ENCODE measurements at places on chromosomes 5 and 9.

DNA sequence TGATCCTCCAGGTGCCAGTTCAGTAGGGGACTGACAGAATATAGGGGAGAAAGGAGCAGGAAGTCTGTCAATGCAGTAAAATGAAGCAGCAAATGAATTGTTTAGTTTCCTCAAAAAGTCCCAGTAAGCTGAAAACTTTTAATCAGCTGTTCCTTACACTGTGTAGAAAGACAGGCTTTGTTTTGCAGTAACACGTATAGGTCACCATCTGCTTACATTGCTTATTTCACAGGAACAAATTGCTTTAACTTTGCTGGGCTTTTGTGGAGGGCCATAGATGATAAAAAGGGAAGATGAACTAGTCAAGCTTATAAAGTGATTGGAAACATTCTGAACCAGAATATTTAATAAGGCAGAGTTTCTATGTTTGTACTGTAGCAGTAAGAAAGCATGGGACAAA lies 331.3 kb upstream of the RFX3 start:
- no peak for DNase-seq

DNA sequence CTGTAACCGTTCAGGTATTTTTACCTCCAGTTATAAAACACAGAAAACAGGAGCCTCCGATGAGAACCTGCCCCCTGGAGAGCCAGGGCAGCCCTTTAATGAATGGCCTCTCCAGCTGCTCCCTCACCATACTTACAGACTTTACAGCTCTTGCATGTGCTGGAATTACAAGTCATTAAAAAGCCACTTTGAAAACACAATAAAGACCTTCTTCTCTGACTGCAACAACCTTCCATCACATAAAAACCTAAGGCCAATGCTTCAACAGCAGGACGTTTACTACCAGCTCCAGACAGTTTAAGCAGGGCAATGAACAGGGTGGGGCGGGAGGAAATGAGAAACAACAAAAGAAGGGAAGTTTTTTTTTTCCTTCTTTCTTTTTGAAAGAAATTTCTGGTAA lies 213.8 kb downstream of the MLLT3 start:
- no peak for DNase-seq

- DNase-seq = no peak
Observed at GRCh38 chr5:166672431-166672830, 1619.0 kb upstream of the WWC1 start.

GRCh38 chr9:28774433-28775235 lies 1201.4 kb upstream of the C9orf72 start:
- DNase-seq = no peak

- no peak for DNase-seq
Observed at GRCh38 chr9:113160571-113160970, 9.8 kb downstream of the SLC31A2 start.

DNA sequence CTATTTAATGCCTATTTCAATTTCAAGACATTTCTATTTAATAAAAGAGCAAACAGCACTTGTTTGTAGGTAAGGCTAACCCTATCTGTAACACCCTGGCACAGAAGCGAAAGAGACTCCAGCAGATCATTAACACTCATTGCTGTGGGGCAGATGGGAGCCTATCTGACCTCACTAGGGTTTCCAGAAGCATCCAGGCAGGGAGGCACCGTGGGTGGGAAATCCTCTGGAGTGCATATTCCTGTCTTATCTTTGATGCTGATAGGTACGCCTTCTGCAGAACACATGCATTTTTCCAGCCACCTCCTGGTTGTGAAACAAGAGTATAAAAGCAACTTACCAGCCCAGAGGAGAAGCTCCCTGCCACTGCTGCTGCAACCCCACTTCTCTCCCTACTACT lies 233.7 kb downstream of the GLIS3 start:
- no peak for DNase-seq

DNA sequence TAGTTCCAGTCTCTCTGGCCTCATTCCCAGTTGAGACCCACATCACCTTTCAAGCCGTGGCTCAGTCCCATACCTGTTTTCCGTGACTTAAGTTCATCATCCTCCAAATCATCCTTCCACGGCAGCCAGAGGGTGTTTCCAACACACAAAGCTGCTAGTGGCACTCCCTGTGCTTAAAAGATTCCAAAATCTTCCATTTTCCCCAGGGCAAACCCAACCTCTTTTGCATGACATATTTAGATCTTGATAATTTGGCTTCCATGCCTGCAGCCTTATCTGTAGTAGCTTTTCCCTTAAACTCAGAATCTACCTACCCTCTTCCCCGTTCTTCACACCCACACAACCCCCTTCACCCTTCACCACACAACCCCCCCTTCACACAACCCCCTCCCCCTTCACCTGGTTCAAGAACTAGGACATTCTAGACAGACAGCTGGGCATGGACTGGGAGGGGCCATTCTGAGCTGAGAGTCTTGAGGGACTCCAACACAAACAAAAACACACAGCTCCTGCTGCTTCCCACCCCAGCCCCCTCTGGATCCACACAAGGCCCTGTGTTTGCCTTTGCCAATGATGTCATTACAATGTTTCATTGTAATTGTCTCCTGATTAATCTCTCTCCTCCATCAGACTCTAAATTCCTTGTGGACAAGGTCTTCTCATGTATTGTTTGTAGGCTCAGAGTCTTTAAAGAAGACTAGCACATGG lies 268.2 kb downstream of the SH3GL2 start:
- no peak for DNase-seq

DNA sequence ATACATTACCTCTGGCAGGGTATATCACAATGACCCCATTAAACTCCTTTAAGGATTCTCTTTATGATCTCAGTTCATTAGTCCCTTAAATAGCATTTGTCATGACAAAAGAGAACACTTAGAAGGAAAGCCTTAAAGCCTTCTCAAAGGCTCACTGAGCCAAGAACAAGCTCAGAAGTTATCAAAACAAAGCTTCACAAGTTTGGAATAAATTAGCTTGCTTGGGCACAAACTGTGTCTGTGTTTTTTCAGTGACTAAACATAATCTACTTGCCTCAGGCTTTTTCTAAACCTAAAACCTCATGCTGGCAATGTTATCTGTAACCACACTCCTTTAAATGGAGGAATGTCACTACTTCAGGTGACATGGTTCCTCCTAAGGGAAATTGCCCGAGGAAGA lies 1114.9 kb upstream of the C9orf72 start:
- no peak for DNase-seq

DNA sequence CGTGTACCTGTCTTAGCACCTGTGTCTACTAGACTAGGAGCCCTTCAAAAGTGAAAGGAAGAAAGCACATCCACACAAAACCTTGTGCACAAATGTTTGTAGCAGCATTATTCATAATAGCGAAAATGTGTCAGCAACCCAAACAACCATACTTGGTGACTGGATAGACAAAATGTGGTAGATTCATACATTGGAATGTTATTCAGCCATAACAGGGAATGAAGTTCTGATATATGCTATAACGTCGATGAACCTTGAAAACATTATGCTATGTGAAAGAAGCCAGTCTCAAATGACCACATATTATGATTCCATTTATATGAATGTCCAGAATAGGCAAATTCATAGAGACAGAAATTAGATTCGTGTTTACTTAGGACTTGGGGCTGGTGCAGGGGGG lies 57.8 kb upstream of the LARP1 start:
- no peak for DNase-seq

- no peak for DNase-seq
Observed at GRCh38 chr9:132164604-132165362, 2.9 kb downstream of the NTNG2 start.

- DNase-seq = no peak
Observed at GRCh38 chr5:111739416-111739815, 17.6 kb downstream of the NREP start.

GRCh38 chr9:69170231-69170630 lies 3.8 kb upstream of the TJP2 start:
- DNase-seq = no peak

DNA sequence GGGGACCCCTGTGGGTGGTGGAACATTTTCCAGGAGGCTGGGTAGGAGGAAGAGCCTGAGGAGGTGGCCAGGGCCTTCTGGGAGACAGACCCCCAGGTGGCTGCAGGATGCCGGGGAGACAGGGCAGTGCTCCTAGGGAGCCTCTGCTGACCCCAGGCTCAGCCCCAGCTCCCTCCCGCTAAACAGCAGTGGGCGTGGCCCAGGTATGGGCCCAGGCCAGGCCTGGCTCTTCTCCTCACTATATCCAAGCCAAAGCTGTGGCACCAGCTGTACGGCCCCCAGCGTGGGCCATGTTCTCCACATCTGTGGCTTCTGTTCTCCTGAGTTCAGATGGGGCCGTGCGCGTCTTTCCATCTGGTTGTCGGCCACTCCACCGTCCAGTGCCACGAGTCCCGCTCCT lies 58.5 kb downstream of the KCNT1 start:
- no peak for DNase-seq

- no peak for DNase-seq
Observed at GRCh38 chr5:108670591-108671289, 77.0 kb upstream of the FER start.

DNA sequence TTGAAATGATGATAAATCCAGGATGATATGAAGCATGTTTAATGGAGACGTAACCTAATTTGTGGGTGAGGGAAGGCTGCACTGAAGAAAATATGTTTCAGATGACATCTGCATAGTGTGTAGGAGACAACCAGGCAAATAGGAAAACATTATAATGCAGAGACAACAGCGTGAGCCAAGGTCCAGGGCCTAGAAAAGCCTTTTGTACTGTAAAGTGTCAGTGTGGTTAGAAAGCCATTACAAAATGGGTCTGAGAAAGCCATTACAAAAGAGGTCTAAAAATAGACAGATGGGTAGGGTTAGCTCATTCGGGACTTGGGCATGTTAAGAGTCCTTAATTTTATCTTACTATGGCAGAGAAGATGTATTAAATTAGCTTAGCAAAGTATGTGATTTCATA lies 14.9 kb upstream of the GABRG2 start:
- no peak for DNase-seq

DNA sequence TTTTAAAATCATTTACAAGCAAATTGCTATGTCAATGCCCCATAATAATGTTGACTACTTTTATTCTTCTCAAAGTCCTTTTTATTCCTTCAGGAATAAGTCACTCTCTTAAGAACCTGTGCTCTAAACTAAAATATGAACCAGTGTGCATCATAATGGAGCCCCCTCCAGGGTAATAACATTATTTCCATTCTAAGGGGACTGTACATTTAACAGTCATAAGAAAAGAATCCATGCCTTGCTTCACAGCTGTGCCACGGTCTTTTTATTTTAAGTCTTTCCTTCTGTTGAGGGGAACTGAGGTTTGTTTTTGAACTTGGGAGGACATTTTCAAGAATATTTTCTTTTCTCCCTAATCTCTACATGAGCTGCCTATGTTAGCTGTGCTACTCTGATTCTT lies 297.6 kb downstream of the MAN2A1 start:
- no peak for DNase-seq

DNA sequence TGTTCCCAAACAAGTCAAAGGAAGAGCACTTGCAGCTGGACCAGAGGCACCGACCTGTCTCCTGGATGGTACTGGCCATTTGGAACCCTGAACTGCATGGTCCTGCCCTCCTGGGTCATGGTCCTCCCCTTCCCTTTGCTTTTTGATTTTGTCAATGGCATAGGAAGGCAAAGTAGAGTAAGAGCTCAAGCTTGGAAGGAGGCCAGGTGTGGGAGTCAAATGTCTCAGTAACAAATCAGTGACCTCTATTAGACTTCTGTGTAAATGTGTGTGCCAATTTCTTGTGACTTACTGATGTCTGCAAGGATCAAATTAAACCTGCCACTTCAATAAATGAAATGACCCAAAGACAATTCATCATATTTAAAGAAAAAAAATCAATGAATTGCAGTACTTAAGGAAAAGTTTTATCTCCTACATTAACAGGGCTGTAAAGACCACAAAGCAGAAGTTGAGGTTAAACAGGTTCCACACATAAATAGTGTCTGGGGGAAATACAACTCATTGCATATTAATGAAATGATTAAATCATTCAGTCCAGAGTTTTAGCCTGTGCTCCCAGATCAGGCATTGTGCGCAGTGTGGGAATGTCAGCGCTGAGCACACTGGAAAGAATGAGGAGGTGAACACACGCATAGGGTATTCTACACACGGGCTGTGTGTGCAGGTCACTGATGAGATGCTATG lies 32.7 kb downstream of the OSMR start:
- no peak for DNase-seq

DNA sequence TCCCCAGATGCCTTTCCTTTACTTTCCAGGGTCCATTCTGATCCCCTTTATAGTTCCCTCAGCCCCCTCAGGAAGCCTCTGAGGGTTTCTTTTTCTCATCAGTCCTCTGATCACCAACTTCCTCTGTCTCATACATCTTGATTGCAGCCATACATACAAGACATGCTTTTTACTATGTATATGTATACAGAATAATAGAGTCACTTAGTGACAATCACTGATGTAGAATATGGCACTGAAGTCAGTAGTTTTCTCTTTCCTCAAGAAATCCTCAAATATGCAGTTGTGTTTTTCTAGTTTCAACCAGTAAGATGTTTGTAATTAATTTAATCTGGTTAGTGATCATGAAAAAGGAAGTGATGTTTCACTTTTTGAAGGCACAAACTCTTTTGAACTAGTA lies 364.1 kb downstream of the MAN2A1 start:
- DNase-seq = no peak

DNA sequence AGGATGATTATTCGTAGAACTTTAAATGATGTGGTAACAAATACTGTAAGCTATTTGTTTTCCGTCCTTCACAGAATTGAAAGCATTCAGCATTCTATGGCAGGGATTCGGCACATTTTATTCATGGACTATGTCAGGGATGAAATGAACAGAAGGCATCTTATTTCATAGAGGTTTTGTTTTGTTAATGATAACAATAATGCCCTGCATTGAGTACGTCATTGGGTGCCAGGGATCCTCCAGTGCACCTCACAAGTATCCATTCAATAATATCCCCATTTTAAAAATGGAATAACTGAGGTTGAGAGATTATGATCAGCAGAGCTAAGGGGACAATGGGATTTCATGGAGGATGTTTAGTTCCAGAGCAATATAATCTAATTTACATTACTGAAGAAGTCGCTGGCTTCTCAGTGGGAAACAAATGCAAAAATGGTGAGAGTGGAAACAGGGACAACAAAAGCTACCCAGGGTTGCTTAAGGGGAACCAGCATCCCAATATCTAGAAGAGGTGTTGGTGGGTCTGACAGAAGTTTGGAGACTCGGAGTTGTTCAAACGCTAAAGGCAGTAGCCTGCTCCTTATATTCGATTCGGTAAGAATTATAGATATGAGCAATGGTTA lies 985.7 kb upstream of the WWC1 start:
- no peak for DNase-seq

GRCh38 chr9:113720495-113720894 lies 155.6 kb upstream of the ZNF618 start:
- no peak for DNase-seq

- DNase-seq = peak; percentile 49
Observed at GRCh38 chr9:36151316-36152210, 15.0 kb downstream of the GLIPR2 start.

DNA sequence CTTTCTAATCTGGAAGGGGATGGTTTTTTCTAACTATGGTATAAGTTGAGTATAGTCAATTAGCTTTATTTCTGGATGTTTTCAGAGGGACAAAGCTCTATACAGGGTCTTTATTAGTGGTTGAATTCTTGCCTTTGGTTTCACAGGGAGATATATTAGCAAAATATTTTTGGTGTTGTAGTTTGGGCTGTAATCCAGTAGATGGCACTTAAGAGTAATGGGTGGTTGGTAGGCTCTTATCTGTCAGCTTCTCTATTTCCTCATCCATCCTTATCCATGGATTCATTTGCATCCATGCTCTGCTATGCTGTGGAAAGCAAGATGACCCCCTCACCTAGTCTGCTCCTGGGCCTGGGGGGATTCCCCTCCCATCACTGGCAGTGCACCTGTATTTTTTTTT lies 363.6 kb upstream of the CYLC2 start:
- no peak for DNase-seq
